Stimulated activated CD4-positive, alpha-beta T cell treated with anti-CD3 and anti-CD28 coated beads, Interleukin-4, amount 100 ng/mL, for 24 hours (primary cell): ENCODE measurements at places on chromosomes 7 and 10.
A peak's percentile ranks its signal among the peaks of the same experiment; 100 is the strongest.

- no peak for DNase-seq
These were observed 54.3 kb downstream of the INSYN2A start for GRCh38 chr10:127142136-127142535.

- no peak for DNase-seq
These were observed 34.9 kb upstream of the FOXL3 start for GRCh38 chr7:255038-255435.

DNA sequence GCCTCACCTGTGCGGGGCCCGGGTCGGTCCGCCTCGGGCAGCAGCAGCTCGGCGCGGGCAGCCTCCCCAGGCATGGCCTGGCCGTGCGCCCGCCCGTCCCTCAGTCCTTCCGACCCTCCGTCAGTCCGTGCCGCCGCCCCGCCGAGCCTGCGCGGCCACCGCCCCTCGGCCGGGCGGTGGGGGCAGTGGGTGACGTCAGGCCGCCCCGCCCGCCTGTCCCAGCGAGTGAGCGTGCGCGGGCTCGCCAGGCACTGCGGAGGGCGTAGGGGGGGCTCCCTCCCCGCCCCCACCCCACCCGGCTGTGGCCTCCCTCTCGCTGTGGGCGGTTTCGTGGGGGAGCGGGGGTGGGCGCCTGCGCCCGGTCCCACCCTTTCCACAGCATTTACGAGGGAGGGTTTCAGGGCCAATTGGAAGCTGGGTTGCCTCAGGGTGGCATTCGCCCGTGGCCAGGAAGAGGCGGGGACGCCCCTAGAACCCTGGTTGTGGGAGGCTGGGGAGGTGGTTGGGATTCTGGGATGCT lies at the start of gene NACAD:
Gene NACAD, minus strand, starts transcription at position 149 of the 520 bp plus-strand sequence. Its CDS starts 75 bp downstream, at position 74.
- DNase-seq = no peak

- DNase-seq = no peak
These were observed 262.3 kb downstream of the NEBL start for GRCh38 chr10:20634839-20635238.

- no peak for DNase-seq
These were observed 89.7 kb downstream of the HIPK2 start for GRCh38 chr7:139687980-139688632.

DNA sequence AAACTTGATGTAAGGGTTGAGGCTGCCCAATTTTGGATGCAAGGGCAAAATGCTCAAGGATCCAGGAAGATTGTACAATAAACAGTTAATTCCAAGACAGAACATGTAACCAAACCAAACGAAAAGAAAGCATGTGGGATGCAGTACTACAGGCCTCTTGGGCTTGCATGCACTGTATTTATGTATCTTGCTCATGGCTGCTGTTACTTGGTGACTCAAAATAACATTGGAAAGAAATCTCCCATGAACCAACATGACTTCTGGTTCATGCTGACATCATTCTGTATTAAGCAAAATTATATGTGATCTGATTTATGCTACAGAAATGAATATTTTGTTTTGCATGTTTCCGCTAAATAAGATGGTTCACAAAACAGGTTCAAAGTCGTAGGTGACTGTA lies 65.9 kb upstream of the FZD1 start:
- no peak for DNase-seq

DNA sequence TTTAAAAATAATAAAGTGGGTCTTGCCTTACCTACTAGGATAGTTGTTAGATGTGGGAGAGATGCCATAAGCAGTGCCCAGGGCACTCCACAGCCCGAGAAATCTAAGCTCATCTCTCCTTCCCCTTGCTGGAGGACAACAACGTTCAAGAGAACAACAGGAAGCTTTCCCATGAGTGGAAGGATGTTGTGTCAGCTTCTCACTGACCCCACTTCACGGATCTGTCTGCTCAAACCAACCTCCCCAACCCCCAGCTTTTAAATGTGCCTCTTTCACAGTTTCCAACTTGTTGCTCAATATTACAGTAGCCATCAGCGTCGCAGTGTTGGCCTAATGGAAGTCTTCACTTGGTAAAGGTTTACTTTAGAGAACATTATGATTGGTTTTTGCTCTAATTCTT lies 72.1 kb downstream of the PTPRE start:
- no peak for DNase-seq

GRCh38 chr10:74419958-74420375 lies 268.9 kb downstream of the ADK start:
- peak; percentile 40 for DNase-seq

DNA sequence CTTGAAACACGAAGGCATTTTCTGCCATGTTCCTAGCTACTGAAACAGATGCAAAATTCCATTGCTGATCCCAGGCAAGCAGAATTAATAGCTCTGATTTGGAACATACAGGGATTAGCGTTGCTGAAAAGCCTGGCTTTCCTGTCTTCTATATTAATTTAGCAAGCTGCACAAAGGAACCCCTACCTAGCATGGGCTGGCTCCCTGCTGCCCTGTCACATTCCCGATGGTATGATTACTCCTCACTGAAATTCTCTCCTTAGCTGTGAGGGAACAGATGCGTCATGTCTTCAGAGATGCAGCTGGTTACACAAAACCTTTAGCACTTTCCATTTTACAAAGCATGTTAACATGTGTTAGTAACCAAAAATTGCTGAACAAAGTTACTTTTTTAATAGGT lies 878.9 kb downstream of the TYW1 start:
- DNase-seq = no peak

- DNase-seq = no peak
These were observed 232.4 kb upstream of the RHOBTB1 start for GRCh38 chr10:61176424-61176823.

- DNase-seq = no peak
These were observed 44.3 kb upstream of the PRKCQ start for GRCh38 chr10:6624392-6624791.

DNA sequence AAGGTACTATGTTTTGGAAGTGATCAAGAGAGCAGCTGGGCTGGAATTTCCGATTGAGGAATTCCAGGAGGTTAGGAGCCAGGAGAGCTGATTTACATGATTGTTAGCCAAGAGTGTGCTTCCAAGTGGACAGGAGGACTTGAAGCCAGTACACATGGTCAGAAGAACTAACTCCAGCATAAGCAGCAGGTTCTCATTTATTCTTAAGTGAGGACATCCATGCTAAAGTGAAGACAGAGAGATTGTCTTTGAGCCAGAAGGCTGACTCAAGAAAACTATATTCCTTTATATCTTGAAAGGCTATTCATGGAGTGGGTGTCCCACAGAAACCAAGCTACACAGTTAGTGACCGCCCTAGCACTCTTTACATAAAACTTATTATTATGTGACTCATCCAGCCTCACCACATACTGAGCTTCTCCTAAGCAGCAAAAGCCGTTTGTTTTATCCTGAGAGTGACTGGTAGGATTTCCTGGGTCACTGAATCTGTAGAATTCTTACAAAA lies 56.7 kb upstream of the SEMA3A start:
- DNase-seq = no peak

GRCh38 chr10:34922138-34922537 lies 107.0 kb upstream of the PARD3 start:
- DNase-seq = no peak

GRCh38 chr7:47670729-47671128 lies 88.8 kb upstream of the TNS3 start:
- DNase-seq = no peak

GRCh38 chr10:10914144-10914543 lies 103.5 kb upstream of the CELF2 start:
- DNase-seq = no peak

DNA sequence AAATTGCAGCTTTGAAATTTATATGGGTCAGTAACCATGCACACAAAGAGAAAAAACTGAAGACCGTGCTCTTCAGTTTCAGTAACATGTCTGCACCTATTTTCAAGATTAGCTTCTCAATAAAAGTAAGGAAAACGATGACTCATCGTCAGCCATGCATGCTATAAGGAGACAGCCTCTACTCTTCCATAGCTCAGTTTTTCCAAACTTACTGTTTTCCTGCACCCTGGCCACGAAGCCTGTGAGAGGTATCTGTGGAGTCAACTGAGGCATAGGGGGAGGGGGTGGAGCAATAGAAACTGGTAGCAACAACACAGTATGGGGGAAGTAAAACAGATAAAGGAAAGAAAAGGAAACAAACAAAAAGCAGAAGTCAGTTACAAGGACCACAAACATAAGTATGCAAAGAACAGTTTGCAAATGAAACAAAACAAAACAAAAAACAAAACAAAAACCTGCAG lies 58.0 kb downstream of the PDSS1 start:
- DNase-seq = no peak

GRCh38 chr7:34087892-34088891 lies 182.9 kb downstream of the BMPER start:
- no peak for DNase-seq

- DNase-seq = peak; percentile 71
These were observed 403 bp downstream of the CDK6 start for GRCh38 chr7:92835851-92836488.

GRCh38 chr7:155377071-155377837 lies 79.6 kb downstream of the INSIG1 start:
- no peak for DNase-seq

GRCh38 chr7:151692721-151693120 lies 173.0 kb upstream of the RHEB start:
- DNase-seq = no peak

DNA sequence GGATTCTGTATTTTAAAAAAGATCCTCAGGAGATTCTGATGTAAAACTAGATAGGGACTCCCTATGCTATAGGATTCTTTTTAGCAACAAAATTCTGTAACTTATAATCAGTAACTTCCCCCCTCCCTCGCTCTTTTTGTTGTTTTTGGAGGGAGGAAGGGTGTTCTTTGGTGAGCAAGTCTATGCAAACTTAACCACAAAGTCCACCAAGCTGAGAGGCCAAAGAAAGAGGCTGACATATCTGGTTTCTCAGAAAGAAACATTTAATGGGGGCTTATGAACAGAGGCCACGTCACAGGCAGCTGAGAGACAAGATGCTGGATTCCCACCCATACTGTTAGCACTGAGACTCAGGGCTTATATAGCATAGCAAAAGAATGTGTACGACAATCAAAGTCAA lies 14.3 kb upstream of the ABCB5 start:
- DNase-seq = no peak

DNA sequence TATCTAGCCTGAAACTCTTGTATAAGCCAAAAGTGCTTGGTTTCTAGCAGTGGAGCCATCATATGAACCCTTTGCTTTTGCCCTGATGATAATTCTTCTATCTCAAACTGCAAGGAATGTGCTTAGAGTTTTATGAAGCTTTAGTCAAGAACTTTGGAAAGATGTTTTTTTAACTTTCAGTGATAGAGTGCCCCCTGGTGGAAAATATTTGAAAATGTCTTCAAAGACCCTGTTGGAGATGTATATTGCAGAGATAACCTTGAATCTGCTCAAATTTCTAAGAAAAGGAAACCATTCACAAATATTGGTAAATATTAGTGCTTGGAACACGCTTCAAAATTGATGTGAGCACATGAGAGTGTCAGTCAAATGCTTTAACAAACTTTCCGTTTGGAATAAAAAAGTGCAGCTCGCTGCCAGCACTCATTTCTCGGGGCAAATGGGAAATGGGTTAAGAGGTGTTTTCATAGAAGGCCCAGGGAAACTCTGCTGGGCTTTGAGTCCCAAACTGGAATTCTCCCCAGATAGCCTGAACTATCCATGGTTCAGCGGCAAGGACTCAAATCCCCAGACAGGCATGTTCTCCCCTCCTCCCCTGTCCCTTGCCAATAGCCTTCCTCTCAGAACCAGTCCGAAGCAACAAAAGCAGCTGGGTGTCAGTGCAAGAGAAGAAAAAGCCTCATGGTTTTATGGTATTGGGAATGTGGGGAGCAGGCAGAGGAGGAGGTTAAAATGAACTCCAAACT lies 129.3 kb downstream of the MYOF start:
- DNase-seq = no peak

DNA sequence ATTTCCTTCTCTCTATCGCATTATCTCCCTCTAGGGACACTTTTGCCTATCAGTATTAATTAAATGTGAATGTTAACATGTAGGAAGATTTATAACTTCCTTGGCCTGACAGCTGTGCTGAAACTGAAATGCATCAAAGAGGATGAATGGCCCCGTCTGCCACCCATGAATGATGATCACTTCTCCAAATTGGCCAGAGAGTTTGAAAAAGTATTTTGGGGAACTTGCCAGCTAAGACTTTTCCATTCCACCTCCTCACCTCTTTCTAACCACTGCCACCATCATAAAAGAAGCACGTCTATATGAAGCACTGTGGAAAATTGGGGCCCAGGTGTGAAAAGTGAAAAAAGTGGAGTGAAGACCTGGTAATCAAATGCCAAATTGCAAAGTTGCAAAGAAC lies 25.4 kb upstream of the ST8SIA6 start:
- no peak for DNase-seq

DNA sequence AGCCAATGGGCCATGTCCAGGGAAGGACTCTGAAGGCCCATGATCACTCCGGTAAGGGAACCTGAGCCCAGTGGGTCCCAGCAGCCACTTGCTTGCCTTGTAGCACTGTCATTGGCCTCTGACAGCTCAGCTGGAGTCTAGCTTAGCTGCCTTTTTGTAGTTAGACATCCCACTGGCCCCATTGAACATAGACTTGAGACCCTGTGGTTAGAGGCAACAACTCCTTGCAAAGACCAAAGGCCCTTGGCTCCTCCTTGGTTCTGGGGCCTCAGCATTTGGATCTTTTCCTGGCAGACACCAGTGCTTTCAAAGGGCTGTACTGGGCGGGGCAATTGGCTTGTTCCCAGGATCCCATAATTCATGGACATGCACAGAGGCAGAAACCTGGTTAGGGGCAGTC lies 321.2 kb downstream of the CXCL12 start:
- no peak for DNase-seq

- no peak for DNase-seq
These were observed 32.0 kb downstream of the AUTS2 start for GRCh38 chr7:69630292-69630691.

DNA sequence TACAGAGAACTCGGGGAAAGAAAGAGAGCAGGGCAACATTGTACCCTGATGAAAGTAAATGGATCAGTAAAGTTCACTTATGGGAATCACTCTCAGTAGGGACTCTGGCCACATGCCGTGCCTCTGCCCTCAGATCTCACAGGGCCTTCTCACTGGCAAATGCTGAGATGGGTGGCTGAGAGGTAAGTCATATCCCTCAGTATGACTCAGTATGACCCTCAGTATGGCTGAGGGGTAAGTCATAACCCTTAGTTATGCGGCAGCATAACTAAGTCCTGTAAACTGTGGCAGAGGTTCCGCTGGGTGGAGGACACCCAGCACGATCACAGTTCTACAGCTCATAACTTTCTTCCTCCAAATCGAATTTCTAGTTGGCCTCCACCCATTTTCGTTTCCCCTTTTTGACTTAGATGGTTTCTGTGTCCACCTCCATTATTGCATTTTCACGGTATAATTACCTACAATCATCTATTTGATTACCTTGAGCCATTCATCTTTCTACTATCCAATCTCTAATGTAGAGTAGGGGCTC lies 26.5 kb upstream of the WNT16 start:
- no peak for DNase-seq

- DNase-seq = peak; percentile 47
These were observed 5.8 kb upstream of the KCNH2 start for GRCh38 chr7:150983893-150984368.

- DNase-seq = no peak
These were observed 14.4 kb upstream of the PDGFA start for GRCh38 chr7:534075-534474.

- DNase-seq = no peak
These were observed 44.7 kb upstream of the SUN1 start for GRCh38 chr7:787332-788240.
